ENCODE measurements at places on chromosomes 12 and 14.

DNA sequence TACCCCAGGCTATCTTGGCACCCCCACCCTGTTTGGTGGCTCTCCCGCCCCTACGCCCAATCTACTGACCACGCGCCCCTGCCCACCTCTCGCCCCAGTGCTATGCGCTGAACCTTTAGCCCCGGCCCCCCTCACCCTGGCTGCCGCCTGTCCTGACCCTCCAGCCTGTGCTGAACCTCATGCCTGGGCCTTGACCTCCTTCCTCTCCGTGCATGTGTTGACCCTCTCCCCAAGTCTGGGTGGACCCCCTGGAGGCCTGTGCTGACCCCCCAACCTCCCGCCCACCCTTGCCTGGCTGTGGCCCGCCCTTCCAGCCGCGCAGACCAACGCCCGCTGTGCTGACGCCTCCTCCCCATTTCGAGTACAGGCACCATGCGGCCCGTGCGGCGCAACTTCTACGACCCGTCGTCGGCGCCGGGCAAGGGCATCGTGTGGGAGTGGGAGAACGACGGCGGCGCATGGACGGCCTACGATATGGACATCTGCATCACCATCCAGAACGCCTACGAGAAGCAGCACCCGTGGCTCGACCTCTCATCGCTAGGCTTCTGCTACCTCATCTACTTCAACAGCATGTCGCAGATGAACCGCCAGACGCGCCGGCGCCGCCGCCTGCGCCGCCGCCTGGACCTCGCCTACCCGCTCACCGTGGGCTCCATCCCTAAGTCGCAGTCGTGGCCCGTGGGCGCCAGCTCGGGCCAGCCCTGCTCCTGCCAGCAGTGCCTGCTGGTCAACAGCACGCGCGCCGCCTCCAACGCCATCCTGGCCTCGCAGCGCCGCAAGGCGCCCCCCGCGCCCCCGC is 20.7 kb downstream of the DTX1 start:
- DNase-seq: no peak

DNA sequence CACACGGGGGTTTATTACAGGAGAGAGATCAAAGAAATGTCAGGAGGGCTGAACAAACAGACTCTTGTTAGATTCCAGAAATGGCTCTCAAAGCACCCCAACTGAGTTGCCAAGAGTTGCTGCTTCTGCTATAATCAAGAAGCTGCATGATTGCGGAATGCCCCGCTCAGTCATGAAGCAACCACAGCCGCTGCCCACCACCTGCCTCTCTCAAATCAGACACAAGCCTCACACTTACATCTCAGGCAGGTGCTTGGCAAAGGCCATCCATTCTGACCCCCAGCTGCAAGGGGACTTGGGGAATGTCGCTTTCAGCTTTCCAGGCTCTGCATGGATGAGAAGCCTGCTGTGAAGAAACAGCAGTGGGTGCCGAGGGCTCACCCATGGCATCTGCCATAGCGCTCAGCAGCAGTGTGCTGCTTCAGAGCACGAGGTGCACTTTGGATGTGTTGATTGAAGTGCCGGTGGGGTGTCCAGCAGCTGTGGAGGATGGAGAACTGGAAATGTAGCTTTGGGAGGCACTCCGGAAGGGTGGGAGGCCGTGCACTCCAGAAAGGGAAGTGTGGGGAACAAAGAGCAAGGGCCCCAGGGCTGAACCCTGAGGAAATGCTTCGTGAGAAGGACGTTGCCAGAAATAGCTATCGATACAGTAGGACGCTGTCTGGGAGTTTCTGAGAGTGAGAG is 37.7 kb downstream of the LRRC74A start:
- DNase-seq: no peak

GRCh38 chr12:113103756-113104450 is 31.7 kb downstream of the RASAL1 start:
- DNase-seq: no peak

GRCh38 chr12:12946686-12947355 is 5.1 kb downstream of the GPRC5D start:
- DNase-seq: no peak

Data from fibroblast of skin of left biceps (primary cell).